ENCODE measurements at places on chromosomes 4 and X. TPM values are rescaled to one million over a fixed set of nuclear protein-coding genes. Genes with fewer than 3 reads are reported as not detected.

MAGEA9B gene
- polyA plus RNA-seq, result not detected

DNA sequence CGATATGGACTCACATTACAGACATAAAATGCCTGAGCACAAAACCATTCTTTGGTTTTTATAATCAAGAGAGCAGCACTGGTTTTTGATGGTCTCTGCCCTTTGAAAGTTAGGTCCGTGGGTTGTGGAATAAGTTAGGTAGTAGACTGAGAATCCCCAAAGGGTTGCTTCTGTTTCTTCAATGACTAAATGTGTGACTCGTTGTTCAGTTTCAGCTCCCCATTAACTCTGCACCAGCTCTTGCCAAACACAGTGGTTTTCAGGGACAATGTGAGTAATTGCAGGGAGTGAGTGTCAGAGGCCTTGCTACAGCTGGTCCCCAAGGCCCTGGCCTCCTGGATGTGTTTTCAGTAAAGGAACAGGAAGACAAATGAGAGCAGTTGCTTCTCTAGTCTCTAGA is 24.8 kb downstream of the SMIM20 start:
- H3K4me1 ChIP-seq, result no peaks in the 10 kb centered on the region
- H3K36me3 ChIP-seq, result no peaks in the 10 kb centered on the region
- no peak for DNase-seq
- H3K4me3 ChIP-seq, result no peak overlapping the region

DNA sequence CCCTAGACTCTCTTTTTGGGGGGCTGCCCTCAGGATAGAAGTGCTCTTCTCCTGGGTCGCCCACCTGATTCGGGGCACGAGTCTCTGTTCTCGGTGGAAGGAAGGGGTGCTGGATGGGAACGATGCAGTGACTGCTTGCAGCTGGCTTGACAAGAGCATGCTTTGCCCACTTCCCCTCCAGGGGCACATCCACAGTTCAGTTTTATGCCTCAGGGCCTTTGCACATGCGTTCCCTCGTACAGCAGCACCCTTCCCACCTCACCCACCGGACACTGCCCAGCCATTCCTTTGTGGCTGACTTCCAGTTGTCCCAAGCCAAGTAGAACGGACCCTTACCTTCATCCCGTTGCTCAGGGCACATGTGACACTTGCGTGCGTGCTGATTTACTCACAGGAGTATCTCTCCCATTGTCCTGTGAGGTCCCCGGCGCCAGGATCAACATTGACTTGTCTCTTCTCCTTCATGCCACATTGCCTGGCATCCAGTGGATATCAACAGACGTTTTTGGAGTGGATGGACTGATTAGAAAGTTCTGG is 60.0 kb downstream of the C4orf50 start:
- H3K4me1 ChIP-seq, result peaks cover 6% of the 10 kb centered on the region
- H3K27ac ChIP-seq, result no peak overlapping the region
- H3K4me3 ChIP-seq, result no peak overlapping the region
- no peaks in the 10 kb centered on the region for H3K36me3 ChIP-seq
- no peaks in the 10 kb centered on the region for H3K27me3 ChIP-seq

GRCh38 chr4:158767451-158767850 is 1.4 kb upstream of the FNIP2 start:
- peaks cover 31% of the 10 kb centered on the region for H3K4me1 ChIP-seq
- no peaks in the 10 kb centered on the region for H3K36me3 ChIP-seq
- DNase-seq, result no peak
- no peak overlapping the region for H3K27ac ChIP-seq
- H3K4me3 ChIP-seq, result no peak overlapping the region

DNA sequence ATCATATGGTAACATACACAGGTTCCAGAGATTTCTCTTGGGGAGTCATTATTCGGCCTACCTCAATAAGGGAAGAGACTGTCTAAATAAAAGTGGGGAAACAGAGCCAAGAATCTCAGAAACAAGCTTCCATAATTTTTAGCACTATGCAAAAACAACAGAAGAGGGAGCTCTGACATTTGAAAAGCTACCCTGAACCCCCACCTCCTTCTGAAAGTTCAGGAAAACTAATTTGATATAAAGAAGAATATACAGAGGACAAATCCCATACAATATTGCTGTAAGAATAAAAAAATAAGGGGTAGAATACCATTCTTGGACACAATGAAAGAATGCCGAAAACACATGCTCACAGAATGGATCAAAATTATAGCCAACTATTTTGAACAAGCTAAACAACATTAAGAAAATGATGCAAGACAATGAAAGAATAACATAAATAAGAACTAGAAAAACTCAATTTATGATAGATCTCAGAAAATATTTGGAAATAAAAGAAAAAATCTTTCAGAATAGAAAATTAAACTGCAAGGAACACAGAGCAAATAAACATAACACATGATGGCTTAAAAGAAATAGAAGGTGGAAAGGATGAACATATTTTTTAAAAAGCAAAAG is 14.4 kb upstream of the ZNF41 start:
- H3K27ac ChIP-seq, result no peak overlapping the region
- no peaks in the 10 kb centered on the region for H3K36me3 ChIP-seq
- DNase-seq, result peak; percentile 13
- H3K4me3 ChIP-seq, result no peak overlapping the region

All from endothelial cell of umbilical vein (primary cell).